ENCODE measurements at places on chromosomes 2 and 18.

DNA sequence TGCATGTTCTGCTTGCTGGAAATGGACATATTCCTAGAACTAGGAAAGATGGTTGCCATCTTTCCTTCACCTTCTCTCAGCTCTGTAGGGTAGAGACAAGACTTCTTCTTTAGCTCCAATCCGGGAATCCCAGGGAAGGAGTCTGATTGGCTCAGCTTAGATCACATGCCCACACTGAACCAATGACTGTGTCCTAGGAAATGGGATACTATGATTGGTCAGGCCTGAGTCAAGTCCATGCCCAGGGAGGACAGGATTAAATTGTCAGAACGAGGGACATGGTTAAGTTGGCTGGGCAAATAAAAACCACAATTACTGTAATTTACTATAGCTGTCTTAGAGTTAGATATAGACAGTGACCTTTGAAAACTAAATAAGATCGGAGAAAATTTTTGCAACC lies 31.4 kb downstream of the SEMA4F start:
- no peak for DNase-seq
- no peaks in the 10 kb centered on the region for H3K27me3 ChIP-seq
- no peak overlapping the region for H3K27ac ChIP-seq

GRCh38 chr2:230614913-230615332 lies 97.7 kb upstream of the CAB39 start:
- no peaks in the 10 kb centered on the region for H3K4me1 ChIP-seq
- DNase-seq: no peak
- no peak overlapping the region for H3K4me3 ChIP-seq
- H3K27ac ChIP-seq: no peak overlapping the region
- no peaks in the 10 kb centered on the region for H3K27me3 ChIP-seq
- H3K36me3 ChIP-seq: no peaks in the 10 kb centered on the region

DNA sequence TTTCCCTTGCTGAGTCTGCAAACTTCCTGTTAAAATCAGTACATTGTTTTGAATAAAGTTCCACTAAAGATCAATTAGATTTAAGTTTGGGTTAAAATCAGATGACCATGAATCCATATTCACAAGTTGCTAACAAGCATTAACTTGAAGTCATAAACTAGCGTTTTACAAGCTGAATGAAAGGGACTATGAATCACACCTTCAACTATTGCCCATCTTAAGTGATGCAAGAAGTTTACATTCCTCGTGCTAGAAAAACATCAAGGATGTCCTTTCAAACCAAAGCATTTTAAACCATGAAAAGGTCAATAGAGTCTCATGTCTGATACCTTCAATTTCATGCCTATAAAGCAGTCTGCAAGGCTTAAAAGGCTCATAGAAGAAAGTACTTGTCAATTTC lies 257.2 kb upstream of the SYT4 start:
- no peak for DNase-seq
- no peak overlapping the region for H3K27ac ChIP-seq
- H3K27me3 ChIP-seq: no peaks in the 10 kb centered on the region
- H3K4me3 ChIP-seq: no peak overlapping the region

GRCh38 chr2:203959265-203959664 lies 22.7 kb downstream of the ICOS start:
- H3K4me1 ChIP-seq: no peaks in the 10 kb centered on the region
- DNase-seq: no peak
- no peaks in the 10 kb centered on the region for H3K36me3 ChIP-seq
- H3K4me3 ChIP-seq: no peak overlapping the region

DNA sequence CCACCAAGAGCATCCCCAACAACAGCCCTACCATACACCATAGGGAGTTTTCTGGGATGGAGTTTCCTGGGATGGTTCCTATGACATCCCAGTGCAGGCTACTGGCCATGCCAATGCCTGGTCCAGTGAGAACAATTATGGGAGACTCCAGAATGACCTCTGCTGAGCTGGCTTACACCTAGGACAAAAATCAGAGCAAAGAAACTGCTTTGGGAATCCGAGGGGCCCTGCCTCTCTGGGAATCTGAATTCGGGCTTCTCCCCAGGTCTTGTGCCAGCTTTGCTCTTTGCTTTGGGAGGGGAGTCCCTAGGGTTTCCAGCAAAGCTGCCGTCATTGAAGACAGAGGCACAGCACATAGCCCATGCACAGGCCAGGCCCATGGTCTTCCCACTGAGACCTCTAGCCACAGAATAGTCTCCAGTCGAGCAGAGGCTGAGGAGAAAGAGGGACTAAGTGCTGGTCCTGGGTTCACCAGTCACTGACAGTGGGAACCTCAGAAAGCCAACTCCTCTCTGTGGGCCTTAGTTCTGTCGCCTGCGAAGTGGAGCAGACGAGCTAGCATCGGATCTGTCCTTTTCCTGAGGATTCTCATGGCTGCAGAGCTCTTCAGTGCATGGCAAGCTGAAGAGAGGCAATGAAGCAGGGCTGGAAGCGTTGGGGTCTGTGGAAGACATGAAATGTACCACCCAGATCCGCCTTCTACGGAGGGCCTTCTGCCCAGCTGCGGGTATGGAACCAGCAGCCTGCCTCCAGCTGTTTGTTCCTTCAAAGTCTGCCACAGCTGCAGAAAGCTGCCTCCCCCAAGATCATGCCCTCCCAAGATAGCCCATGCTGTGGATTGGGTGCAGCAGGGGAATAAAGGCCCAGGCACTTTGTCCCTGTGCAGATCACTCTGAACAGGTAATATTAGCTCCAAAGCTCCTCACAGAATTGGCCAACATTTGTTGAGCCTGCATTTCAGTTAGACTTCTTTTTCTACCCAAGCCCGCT lies 11.2 kb upstream of the LBH start:
- no peak overlapping the region for H3K4me3 ChIP-seq
- no peak for DNase-seq
- H3K4me1 ChIP-seq: peaks cover 6% of the 10 kb centered on the region
- H3K27me3 ChIP-seq: no peaks in the 10 kb centered on the region

DNA sequence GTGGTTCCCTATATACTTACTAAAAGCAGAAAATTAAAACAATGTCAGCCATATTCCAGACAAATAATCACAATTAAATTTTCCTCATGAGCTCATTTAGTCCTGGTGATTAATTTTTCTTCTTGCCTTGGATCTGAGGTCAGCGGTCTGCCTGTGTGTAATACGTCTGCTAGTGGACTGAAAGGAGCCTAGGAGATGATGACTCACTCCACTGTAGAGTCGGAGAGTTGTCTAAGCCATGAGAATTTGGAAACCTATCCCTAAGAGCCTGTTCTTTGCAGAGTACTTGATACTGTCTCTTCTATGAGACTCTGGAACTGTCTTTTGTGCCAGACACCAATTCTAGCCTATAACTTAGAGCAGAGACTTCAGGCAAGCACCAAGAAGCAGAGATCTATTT lies 94.2 kb upstream of the RAB27B start:
- H3K27ac ChIP-seq: no peak overlapping the region
- H3K36me3 ChIP-seq: no peaks in the 10 kb centered on the region
- H3K4me3 ChIP-seq: no peak overlapping the region
- no peaks in the 10 kb centered on the region for H3K4me1 ChIP-seq

DNA sequence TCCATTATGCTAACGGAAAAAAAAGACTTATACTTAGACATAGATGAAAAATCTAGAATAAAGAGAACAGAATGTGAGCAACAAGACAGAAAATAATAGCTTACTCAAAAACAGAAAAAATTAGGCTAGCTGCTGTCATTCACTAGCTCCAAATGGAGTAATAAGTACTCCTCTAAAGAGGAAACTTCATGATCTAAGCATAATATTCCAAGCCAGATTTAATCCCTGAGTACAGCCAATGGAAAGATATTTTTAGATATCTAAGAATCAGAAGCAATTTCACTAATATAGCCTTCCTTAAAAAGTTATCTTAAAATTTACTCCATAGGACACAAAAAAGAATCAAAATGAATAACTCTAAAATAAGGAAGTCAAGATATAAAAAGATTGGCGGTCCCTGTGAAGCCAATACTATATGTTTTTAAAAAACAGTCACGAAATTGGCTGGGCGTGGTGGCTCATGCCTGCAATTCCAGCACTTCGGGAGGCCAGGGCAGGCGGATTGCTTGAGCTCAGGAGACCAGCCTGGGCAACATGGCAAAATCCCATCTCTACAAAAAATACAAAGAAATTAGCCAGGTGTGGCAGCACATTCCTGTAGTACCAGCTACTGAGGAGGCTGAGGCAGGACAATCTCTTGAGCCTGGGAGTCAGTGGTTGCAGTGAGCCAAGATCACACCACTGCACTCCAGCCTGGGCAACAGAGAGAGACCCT lies 123.2 kb upstream of the BCL2L11 start:
- no peaks in the 10 kb centered on the region for H3K27me3 ChIP-seq
- H3K4me1 ChIP-seq: no peaks in the 10 kb centered on the region
- no peak overlapping the region for H3K4me3 ChIP-seq

DNA sequence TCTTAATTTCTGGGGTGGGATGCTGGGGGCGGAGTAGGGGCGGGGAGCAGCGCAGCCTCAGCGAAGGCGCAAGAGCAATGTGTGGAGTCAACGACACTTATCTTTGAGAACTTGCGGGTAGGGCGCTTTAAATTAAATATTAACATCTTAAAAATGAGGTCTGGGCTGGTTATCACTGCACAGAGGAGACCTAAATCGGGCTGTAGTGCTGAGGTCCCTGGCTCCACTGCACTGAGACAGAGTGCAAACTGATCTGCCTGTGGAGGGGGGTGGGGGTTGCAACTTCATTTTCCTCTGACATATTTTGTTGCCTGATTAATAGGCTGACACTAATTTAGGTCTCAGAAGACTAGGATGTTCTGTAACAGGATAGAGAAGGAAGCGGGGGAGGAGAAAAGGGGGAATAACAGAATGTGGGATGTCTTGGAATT lies 253.0 kb upstream of the FANCL start:
- no peaks in the 10 kb centered on the region for H3K27me3 ChIP-seq
- H3K4me3 ChIP-seq: no peak overlapping the region
- H3K4me1 ChIP-seq: no peaks in the 10 kb centered on the region
- H3K27ac ChIP-seq: no peak overlapping the region

DNA sequence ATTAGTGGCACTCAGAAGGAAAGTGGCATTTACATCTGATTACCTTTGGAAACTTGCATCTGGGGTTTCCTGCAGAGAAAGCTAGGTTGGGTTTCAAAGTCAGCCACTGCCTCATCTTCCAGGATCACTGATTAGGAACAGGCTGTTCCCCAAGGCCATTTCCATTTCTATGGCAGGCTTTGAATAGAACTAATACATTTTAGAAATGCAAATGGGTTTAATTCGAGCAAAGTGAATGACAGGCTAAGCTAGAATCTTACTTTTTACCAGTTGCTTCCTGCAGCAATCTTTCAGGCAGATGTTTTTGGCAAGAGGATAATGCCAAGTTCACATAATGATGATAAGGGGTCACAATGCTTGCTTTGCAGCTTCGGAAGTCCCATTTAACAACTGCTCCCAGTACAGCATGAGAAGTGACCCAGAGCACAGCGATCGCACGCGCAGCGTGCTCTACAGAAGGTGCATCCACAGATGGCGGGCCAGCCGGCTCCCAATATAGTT lies 336.7 kb downstream of the LPIN1 start:
- no peak for DNase-seq
- no peaks in the 10 kb centered on the region for H3K27me3 ChIP-seq
- no peaks in the 10 kb centered on the region for H3K36me3 ChIP-seq

GRCh38 chr2:210263841-210264240 lies 38.6 kb upstream of the ACADL start:
- H3K27ac ChIP-seq: no peak overlapping the region
- H3K4me1 ChIP-seq: no peaks in the 10 kb centered on the region
- no peaks in the 10 kb centered on the region for H3K27me3 ChIP-seq
- H3K36me3 ChIP-seq: no peaks in the 10 kb centered on the region

DNA sequence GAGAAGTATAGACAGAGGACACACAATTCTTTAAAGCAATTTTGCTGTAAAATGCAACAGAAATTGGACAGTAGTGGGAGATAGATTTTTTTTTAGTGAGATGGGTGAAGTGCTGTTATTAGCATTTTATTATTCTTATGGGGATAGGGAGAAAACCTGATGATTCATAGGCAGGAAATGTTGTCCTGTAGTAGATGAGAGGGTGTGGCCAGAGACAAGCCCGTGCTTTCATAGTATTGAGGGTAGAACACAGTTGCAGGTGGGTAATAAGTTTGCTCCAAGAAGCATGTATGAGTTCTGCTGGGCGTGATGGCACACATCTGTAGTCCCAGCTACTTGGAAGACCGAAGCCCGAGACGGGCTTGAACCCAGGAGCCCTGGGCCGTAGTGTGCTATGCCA lies 128.3 kb upstream of the ARHGAP28 start:
- H3K27me3 ChIP-seq: no peaks in the 10 kb centered on the region
- no peaks in the 10 kb centered on the region for H3K36me3 ChIP-seq
- H3K27ac ChIP-seq: no peak overlapping the region
- H3K4me3 ChIP-seq: no peak overlapping the region

GRCh38 chr2:241893265-241893664 lies 23.7 kb downstream of the RTP5 start:
- H3K4me1 ChIP-seq: peaks cover 49% of the 10 kb centered on the region
- no peaks in the 10 kb centered on the region for H3K27me3 ChIP-seq
- H3K4me3 ChIP-seq: no peak overlapping the region
- H3K36me3 ChIP-seq: no peaks in the 10 kb centered on the region
- no peak for DNase-seq
- peak overlapping the region; percentile 33 for H3K27ac ChIP-seq
